ENCODE measurements at places on chromosomes 3 and 15.

DNA sequence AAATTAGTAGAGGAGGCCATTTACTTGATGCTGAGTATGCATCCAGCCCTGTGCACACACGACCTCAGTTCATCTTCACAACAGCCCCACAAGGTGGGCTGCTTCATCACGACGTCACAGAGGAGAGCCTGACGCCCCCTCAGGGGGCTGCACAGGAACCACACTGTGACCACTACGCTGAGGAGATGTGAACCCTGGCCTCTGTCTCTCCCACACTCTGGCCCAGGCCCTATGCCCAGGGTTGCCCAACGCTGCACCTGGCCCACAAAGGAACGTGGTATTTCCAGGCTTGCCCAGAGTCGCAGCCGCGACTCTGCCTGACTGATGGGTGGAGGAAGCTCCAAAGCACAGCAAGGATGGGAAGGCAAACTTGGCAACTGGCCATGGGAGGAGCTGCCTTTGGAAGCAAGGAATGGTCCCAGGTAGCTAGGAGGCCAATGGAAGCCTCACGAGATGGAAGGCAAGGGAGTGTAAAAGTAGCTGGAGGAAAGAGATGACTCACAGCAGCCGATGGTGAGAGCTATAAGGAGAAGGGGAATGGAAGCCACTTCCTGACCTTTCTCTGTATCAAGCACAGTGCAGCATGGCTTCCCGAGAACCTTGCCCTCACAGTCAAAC lies 226.0 kb downstream of the KLF13 start:
- no peak for DNase-seq

GRCh38 chr3:148318240-148318639 lies 379.5 kb upstream of the AGTR1 start:
- DNase-seq: no peak

DNA sequence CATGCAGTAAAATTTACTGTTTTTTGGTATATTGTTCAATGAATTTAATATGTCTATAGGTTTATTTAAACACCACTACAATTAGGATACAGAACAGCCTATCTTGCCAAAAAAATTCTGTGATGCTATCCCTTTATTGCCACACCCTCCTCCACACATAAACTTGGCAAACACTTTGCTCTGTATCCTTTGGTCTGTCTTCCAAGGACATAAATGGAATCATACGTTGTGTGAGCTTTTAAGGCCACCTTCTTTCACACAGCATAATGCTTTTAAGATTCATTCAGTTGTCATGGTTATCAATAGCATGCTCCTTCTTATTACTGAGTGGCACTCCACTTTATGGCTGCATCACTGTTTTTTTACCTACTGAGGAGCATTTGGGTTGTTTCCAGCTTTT lies 71.5 kb downstream of the CERS3 start:
- DNase-seq: no peak

GRCh38 chr15:31367730-31368344 lies 41.2 kb downstream of the KLF13 start:
- no peak for DNase-seq

GRCh38 chr3:152843955-152844354 lies 9.0 kb downstream of the P2RY1 start:
- DNase-seq: no peak

DNA sequence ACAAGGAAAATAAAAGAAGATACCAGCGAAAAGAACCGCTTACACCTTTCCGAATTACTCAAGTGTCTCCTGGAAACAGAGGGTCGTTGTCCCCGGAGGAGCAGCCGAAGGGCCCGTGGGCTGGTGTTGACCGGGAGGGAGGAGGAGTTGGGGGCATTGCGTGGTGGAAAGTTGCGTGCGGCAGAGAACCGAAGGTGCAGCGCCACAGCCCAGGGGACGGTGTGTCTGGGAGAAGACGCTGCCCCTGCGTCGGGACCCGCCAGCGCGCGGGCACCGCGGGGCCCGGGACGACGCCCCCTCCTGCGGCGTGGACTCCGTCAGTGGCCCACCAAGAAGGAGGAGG lies 325 bp downstream of the ALCAM start:
- no peak for DNase-seq

- peak; percentile 66 for DNase-seq
Measured at GRCh38 chr15:45162771-45163507, 24.8 kb downstream of the SHF start.

- DNase-seq: no peak
Measured at GRCh38 chr3:47669026-47669749, 90.5 kb upstream of the CSPG5 start.

DNA sequence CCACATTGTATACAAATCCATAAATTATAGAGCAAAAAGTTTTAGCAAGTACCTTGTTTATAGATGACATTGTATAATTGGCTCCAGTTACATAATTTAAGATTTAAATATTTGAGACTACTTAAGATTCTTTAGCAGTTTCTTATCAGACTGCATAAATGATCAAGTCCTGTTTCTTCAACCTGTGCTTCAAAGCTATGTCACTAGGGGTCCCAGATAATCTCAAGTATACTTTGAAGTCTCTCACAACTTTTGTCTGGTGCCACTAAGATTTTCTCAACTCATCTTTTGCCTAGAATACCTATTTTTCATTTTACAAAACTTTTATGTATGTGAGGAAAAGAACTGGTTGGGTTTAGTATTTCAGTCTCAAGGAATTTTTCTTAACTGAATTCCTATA lies 205.5 kb downstream of the STAG1 start:
- DNase-seq: no peak

GRCh38 chr15:81852411-81853149 lies 193.2 kb downstream of the MEX3B start:
- DNase-seq: no peak

DNA sequence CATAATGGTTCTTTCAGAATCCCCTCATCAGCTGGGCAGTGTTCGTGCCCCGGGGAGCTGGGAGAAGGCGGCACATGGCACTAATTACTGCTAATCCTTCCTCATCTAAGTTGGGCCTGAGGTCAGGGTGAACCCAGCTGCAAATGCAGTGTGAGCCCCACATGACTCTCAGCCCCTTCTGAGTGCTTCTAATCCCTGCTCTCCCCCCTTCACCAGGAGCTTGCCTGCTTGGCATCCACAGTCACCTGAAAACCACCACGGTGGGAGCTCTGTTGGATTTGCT lies 455 bp upstream of the TRPM1 start:
- DNase-seq: no peak

- no peak for DNase-seq
Measured at GRCh38 chr15:43954181-43954621, 127.4 kb downstream of the WDR76 start.

- DNase-seq: no peak
Measured at GRCh38 chr15:40050788-40051470, 11.9 kb upstream of the SRP14 start.

- no peak for DNase-seq
Measured at GRCh38 chr3:171652932-171653331, 157.4 kb downstream of the PLD1 start.

GRCh38 chr15:99565049-99565298 lies 810 bp upstream of the MEF2A start:
- no peak for DNase-seq

- DNase-seq: no peak
Measured at GRCh38 chr3:13204177-13204581, 130.9 kb upstream of the IQSEC1 start.

GRCh38 chr3:69104586-69104985 lies 17.8 kb downstream of the LMOD3 start:
- no peak for DNase-seq

DNA sequence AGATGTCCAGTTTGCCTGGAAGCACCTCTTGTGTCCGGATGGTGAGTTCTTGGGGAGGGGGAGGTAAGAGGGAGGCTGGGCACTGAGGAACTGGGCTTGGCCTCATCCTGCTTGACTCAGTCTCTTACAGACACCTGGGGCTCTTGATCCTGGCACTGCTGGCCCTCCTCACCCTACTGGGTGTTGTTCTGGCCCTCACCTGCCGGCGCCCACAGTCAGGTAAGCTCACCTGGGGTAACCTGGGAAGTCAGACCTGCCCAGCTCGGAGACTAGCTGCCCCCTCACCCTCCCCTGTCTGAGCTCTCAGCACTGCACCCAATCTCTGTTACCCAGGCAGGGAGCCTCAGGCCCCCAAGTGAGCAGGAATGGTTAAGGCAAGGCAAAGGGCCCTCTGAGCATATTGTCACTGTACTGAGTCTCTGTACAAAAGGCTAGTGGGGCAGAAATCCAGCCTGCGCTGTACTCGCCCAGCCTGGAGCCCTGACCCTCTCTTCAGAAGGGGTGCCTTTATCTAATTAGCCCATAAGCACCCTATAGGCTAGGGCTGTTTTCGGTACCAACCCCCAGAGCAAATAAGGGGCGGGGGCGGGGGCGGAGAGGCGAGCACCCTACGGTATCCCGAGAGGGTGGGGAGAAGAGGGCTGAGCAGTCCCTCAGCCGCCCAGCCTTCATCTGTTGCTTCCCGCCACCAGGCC lies 2.2 kb upstream of the IL17RC start:
- no peak for DNase-seq

DNA sequence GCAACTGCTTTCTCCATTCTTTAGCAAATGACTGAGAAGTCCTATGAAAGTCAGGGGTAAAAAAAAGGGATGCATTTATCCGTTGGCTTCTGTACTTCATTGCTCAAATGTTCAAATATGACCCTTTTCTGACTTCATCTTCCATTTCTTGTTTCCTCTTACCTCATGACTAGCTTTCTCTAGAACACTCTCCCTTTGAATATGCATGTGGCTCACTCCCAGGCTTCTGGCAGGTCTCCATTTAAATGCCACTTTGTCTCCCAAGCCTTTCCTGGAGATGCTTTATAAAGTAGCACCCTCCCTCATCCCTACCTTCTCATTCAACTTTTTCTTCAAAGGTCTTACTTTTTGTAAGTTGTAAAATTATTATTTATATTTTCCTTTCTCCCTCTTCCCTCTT lies 781.8 kb downstream of the NAALADL2 start:
- no peak for DNase-seq

- peak; percentile 66 for DNase-seq
Measured at GRCh38 chr3:105402287-105402801, 35.6 kb downstream of the ALCAM start.

GRCh38 chr15:30924353-30924752 lies 20.6 kb downstream of the FAN1 start:
- no peak for DNase-seq

GRCh38 chr3:73789825-73790444 lies 165.2 kb upstream of the PDZRN3 start:
- no peak for DNase-seq

DNA sequence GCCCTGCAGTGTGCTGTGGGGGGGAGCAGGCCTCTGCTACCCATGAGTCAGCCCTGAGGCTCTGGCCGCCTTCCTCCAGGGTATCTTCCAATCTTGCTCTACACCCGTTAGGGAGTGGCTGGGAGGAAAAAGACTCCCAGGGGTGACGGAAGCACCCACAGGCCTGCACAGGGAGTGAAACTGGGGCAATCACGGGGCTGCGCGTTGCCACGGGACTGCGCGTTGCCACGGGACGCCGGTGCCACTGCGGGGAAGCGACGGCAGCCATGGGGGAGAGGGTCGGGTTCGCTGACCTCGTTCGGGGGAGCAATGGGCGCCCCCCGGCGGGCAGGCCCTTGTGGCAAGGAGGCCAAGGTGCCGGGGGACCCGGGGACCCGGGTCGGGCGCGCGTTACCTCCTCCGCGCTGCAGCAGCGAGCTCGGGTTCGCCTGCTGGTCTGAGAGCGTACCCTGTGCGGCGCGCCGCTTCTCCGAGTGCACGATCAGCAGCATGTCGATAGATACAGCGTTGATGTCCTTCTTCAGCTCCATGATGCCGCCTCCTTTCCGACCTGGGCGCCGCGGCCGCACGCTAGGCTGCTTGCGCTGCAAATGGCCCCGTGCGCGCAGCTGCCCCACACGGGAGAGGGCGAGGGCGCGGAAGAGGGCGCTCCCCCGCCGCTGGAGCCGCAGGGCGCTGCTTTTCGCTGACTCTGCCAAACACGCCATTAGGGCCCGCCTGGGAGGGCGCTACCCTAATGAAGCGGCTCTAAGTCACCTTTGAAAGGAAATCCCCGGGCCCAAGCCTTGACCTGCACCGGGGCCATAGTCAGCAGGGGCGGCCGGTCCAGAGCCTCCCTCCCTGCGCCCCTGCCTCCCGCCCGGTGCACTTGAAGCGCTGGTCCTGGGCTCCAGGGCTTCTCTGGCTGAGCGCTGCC lies at the start of gene KY:
Gene KY (minus strand): TSS at position 592 of the 916 bp plus-strand sequence. CDS start 62 bp downstream, at position 530.
- DNase-seq: peak; percentile 30

DNA sequence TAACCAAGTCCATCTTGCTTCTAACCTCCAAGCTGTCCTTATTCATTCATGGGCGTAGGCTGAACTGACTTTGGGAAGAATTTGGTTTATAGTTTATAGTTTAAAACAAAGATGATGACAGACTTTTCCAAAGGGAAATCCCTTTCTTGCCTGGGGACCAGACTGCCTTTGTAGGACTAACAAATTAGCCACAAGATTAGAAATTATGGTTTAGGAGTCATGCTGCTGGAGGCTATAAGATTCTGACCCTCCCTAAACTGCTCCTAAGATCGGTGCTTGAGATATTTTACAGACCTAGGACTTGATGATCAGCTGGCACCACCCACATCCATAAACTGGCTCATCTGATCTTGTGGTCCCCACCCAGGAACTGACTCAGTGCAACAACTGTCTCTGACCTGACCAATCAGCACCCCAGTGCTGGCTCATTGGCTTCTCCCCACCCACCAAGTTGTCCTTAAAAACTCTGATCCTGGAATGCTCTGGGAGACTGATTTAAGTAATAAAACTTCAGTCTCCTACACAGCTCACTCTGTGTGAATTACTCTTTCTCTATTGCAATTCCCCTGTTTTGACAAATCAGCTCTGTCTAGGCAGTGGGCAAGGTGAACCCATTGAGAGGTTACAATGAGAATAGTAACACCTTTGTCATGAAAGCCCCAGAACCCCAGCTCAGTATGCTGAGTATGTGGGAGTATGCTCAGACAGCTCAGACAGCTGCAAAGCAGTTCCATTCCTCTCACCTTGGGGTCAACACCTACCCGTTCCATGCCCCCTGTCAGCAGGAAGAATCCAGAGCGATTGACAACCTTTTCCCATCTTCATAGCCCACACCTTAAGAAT lies 51.6 kb upstream of the C15orf39 start:
- no peak for DNase-seq

DNA sequence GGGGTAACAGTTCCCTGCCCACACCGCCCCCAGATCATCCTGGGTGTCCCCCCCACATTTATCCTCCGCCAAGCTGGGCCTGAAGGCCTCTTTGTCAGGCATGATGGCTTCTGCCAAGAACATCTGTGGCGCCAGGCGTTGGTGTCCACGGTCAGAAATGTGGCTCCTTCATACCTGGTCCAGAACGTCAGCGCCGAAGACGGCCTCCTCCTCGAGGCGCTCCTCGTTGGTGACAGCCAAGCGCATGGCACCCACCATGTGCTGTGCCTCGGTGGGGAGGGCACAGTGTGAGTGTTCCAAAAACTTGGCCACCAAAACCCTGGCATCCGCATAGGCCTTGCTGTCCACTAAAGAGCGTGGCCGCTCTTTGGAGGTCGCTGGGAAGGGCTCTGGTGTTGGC lies 146.5 kb downstream of the NSMCE3 start:
- no peak for DNase-seq

DNA sequence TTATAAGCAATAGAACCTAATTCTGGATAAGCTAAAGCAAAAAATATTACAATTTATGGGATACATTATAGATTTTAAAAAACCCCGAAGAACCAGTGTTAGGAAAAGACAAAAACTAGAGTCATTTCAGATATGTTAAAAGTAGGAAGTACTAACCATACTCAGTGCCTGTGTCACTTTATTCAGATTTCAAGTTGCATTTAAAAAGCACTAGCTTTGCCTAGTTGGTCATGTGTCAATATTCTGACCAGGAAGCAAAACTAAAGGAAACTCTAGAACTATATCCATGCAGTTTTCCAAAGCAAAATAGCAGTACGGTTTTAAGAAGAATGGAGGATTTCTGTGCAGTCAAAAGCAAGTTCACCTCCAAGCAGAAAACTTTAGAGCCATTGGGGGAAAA lies 88.4 kb downstream of the RAP2B start:
- DNase-seq: no peak

GRCh38 chr3:98692787-98693473 lies 70.2 kb upstream of the ST3GAL6 start:
- no peak for DNase-seq

Data from NT2/D1 (cell line).